ENCODE measurements at places on chromosomes 13 and 19. TPM values are rescaled to one million over a fixed set of nuclear protein-coding genes. Genes with fewer than 3 reads are reported as not detected.

DNA sequence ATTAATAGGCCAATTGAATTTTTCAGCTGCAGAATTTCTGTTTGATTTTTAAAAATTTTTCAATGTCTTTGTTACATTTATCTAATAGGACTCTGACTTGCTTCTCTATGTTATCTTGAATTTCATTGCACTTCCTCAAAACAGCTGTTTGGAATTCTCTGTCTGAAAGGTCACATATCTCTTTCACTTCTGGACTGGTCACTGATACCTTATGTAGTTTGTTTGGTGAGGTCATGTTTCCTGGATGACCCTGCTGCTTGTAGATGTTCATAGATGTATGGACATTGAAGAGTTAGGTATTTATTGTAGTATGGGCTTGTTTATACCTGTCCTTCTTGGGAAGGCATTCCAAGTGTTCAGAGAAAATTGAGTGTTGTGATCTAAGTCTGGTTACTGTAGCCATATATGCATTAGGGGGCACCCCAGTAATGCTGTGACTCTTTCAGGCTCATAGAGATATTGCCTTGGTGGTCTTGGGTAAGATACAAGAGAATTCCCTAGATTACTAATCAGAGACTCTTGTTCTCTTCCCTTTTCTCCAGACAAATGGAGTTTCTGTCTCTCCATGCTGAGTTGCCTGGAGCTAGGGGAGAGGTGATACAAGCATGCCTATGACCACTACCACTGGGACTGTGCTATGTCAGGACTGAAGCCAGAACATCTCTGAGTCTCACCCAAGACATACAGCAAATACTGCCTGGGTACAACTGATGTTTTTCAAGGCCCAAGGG lies 27.8 kb downstream of the RFC3 start:
- H3K4me3 ChIP-seq, result no peak overlapping the region
- no peak for DNase-seq
- H3K27ac ChIP-seq, result no peak overlapping the region
- H3K36me3 ChIP-seq, result peaks cover 44% of the 10 kb centered on the region

GRCh38 chr13:39602277-39602613 lies 748 bp downstream of the LHFPL6 start:
- peak overlapping the region; percentile 68 for H3K27ac ChIP-seq
- peaks cover 37% of the 10 kb centered on the region for H3K27me3 ChIP-seq
- no peak for DNase-seq
- peaks cover 4% of the 10 kb centered on the region for H3K4me1 ChIP-seq
- H3K4me3 ChIP-seq, result peak overlapping the region; percentile 88

- no peak for DNase-seq
- H3K4me3 ChIP-seq, result no peak overlapping the region
- H3K36me3 ChIP-seq, result peaks cover 33% of the 10 kb centered on the region
- no peaks in the 10 kb centered on the region for H3K27me3 ChIP-seq
Measured at GRCh38 chr19:2070986-2071673, 20.1 kb upstream of the MKNK2 start.

- H3K27ac ChIP-seq, result no peak overlapping the region
- H3K36me3 ChIP-seq, result no peaks in the 10 kb centered on the region
- no peak overlapping the region for H3K4me3 ChIP-seq
- H3K4me1 ChIP-seq, result no peaks in the 10 kb centered on the region
Measured at GRCh38 chr19:4277191-4277696, 1.8 kb upstream of the SHD start.

NAT14 gene
- total RNA-seq, result 51.1 TPM
